ENCODE measurements at places on chromosomes 2 and 18.
A peak's percentile ranks its signal among the peaks of the same experiment; 100 is the strongest.

GRCh38 chr2:209762563-209762962, 9.1 kb upstream of the UNC80 start:
- DNase-seq = no peak

- no peak for DNase-seq
These were observed 114.8 kb downstream of the ATL2 start for GRCh38 chr2:38262069-38262871.

- DNase-seq = peak; percentile 26
These were observed 1.3 kb downstream of the GORASP2 start for GRCh38 chr2:170930131-170930990.

- no peak for DNase-seq
These were observed 49.3 kb downstream of the TMX3 start for GRCh38 chr18:68665628-68666027.
